Upper lobe of left lung (tissue), 6 donors: ENCODE measurements at places on chromosomes 13 and 19. TPM values are rescaled to one million over a fixed set of nuclear protein-coding genes. Genes with fewer than 3 reads are reported as not detected.

FCAR gene
- 2.5 TPM for total RNA-seq

PDS5B gene
- 26.0 TPM for total RNA-seq

IRGC gene
- not detected for total RNA-seq

RNASEH2A gene
- total RNA-seq = 4.2 TPM

CGB3 gene
- not detected for total RNA-seq

FPR3 gene
- total RNA-seq = 8.8 TPM

DNA sequence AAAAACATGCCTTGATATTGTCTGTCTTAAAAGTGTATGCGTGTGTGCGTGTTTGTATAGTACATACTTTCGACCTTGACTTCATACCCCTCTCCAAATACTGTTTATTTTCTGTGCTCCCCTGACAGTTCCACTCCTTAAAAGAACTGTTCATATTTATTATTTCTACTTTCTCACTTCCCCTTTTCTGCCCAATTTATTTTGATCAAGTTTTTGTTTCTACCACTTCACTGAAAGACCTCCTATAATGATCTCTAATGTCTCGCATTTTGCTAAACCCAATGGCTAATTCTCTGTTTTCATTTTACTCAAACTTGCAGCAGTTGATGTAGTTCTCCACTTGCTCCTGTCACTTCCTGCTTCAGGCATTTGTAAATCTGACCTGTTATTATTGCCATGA is 426.1 kb upstream of the KLF12 start:
- no peak for DNase-seq

DNA sequence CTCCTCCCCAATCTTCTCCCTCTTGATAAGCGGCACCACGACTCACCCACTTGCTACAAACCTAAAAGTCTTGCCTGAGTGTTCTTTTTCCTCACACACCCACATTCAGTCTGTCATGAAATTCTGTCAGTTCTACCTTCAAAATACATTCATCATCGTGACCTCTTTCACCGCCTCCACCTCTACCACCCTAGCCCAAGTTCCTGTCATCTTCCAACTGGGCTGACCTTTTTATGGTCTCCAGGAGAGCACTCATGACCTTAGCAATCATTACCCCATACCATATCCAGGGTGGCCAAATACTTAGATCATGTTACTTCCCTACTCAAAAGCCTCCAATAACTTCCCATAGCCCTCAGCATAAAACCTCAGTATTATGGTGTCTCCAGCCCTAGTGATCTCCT is 110.4 kb upstream of the TSC22D1 start:
- DNase-seq = no peak

DNA sequence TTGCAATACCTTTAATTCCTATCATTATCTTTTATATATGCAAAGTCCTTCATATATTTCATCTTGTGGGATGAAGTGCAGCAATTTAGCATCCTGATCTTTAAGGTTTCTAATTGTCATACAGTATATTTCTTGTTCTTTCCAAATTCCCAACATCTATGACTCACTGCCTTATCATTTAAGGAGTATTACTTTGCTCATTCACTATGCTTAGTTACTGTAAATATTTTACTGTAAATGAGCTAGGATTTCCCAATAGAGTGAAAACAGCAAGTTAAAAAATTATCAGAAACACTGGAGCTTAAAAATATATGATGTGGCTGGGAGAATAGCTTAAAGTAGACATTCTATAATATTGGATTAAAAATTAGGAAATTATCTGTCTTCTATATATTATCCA is 69.9 kb downstream of the SLITRK6 start:
- DNase-seq = no peak

GRCh38 chr13:77760893-77761292 is 63.4 kb downstream of the SLAIN1 start:
- peak; percentile 44 for DNase-seq

DNA sequence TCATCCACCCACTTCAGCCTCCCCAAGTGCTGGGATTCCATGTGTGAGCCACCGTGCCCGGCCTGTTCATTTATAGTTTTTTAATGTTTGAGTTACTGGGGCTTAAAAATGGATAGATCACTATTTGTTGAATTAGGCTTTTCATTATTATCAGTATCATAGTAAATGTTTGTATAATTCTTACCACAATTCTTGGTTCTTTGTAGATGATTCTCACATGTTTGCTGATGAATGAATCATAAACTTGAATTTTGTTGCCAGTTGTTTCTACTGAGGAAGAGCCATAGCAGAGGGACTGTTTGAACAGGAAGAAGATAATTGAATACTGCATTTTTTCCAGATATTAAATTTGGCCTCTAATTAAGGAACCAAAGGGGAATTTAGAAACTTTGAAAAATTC is 2.6 kb upstream of the LPAR6 start:
- no peak for DNase-seq

DNA sequence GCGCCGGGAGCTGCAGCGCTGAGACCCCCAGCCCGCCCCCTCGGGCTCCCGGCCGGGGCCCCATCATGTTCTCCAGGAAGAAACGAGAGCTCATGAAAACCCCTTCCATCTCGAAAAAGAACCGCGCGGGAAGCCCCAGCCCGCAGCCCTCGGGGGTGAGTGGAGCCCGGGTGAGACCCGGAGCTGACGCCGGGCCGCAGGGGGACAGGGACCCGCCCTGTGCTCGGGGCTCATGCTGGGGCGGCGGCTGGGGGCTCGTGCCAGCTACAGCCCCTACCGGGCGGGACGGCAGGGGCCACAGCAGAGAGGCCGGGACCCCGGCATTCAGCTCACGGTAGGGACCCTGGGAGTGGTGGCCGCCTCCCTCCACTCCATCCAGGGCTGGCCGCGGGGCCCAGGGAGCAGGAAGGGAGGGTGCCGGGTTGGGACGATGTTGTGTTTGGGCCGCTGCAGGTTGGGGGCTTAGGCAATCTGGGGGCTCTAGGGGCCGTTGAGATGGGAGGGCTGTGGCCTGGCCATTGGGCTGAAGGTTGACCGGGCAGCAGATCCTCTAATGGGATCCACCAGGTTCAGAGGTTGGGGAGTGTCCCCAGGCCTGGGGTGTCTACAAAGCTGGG is 482 bp downstream of the ARHGAP45 start:
- DNase-seq = peak; percentile 87

- no peak for DNase-seq
These were observed 623 bp upstream of the C5AR1 start for GRCh38 chr19:47309038-47309437.

- DNase-seq = no peak
These were observed at the start of gene ZIC2 for GRCh38 chr13:99981735-99982035. Gene ZIC2 (plus strand): TSS chr13:99981784. CDS start chr13:99982065, 281 bp downstream.

DNA sequence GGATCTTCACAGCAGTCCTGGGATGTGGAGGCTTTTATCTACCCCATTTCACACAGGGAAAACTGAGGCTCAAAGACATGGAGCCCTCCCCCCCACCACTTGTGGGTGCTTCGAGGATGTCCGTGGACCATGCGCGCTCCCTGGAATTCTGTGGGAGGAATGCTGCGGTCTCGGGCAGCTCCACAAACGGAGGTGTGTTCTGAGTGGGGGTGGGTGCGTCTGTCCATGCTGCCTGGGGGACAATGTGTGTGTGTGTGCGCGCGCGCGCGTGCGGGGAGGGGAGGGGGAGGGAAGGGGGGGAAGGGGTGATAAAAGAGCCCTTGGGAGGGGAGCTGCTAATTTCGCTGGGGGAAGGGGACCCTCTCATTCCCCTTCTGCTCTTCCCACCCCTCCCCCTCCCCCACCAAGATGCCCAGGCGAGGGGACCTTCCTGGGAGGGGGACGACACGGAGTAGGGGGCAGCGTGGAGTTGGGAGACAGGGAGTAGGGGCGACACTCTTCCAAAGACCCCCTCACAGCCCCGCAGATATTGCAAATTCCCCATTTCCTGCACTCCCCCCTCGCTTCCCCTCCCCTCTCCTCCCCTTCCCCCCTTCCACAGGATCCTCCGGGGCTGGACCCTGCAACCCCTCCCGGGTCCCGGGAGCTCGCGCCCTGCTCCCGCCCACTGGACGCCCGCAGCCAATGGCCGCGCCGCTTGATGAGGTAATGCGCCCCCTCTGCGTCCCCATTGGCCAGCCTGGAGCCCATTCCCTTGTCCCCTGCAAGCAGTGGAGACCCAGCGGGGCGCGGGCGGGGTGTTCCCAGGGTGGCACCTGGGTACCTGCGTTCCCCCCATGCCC is 18.9 kb upstream of the ZNRF4 start:
- no peak for DNase-seq

- peak; percentile 63 for DNase-seq
These were observed 40.0 kb downstream of the UNC13A start for GRCh38 chr19:17648097-17648660.

DNA sequence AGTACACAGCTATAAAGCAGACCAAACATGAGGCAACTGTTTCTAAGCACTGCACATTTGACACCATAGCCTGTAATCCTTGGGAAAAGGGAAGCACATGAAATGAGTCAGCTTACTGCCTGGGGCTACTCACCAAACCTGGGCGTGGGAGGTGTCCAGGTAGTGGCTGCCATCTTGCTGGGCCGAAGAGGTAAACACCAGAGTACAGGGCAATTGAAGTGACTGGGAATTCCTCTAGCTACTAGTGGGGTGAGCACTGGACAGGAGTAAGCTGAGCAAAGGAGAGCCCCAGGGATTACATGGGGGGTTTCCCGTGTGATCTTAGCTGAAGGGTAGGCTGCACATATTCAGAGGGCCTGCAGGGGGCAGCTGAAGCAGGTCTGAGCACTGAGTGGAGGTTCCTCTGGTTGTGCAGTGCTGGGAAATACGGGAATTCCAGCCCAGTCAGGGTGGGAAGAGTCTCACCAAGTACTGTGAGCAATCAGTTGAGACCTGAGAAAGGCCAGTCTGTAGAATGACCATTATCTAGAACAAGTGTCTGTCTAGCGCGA is 140.5 kb downstream of the SLC7A1 start:
- DNase-seq = no peak

- DNase-seq = peak; percentile 91
These were observed 23.6 kb upstream of the ZNF724 start for GRCh38 chr19:23273590-23274412.

DNA sequence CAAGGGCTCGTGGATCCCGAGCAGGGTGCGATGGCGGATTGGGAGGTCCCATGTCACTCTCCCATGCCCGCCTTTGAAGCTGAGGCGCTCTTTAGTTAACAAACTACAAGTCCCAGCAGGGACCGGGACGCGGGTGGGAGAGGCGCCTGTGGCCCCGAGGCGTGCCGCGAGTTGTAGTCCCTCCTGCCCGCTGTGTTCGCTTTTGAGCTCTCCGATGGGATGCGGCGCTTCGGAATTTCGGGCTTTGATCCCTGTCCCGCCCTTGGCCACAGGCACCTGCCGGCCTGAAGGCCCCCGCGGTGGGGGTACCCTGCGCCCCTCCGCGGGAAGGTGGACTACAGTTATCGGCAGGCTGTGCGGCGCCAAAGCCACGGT is 11.0 kb downstream of the CYTH2 start:
- peak; percentile 59 for DNase-seq

DNA sequence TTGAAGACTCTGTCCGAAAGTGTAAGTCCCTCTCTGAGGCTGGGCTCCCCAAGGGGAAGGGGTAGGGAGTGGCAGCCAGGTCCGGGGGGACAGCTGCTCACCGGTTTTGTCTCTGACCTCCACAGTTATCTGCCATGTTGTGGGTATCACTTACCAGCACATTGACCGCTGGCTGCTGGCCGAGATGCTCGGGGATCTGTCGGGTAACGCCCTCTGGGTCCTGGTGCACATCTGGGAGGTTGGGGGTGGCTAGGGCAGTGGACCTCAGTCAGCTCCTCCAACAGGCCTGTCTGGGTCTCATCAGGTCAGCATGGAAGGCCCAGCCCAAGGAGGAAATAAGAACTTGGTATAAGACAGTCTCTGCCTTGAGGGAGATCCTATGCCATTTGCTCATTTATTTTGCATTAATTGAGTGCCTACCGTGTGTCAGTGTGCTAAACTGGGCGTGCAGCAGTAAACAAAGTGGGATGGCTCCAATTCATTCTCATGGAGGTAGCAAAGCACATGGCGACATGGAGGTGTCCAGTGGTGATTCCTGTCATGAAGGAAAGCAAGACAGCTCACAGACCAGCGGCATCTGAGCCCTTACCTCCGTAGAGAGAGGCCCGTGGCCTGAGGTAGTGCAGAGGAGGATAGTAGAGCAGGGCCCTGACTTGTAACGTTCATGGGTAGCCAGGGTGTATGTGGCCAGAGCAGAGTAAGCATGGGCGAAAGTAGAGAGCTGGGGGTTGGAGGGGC is 13.7 kb downstream of the EIF3K start:
- DNase-seq = no peak

- no peak for DNase-seq
These were observed 30.8 kb downstream of the CCNE1 start for GRCh38 chr19:29842471-29843179.

GRCh38 chr19:48501494-48502349 is 9.9 kb downstream of the LMTK3 start:
- DNase-seq = peak; percentile 86

DNA sequence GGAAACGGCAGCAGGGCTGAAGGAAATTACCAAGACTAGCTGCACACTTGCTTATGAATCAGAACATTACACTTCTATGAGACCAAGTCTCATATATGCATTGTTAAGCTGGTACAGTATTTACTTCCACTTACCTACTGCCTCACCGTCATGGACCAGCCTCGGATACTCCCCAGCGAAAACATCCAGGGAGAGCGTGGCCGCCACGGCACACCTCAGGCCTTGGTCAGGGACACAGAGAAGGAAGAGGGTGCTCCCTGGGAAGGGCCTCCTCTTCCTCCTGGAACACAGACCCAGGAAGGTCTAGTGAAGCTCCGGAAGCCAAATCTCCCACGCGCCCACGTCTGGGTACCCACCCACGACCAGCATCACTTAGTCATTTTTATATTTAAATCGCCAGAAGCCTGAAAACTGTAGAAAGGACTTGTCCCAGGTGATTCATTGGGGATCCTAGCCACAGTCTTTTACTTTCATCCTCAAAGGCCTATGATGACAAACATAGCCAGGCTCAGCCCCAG is 24.4 kb upstream of the MTIF3 start:
- no peak for DNase-seq

GRCh38 chr13:38830442-38831045 is 143.7 kb downstream of the FREM2 start:
- no peak for DNase-seq

- DNase-seq = no peak
These were observed 42.8 kb downstream of the TPT1 start for GRCh38 chr13:45298206-45298505.

GRCh38 chr13:25862156-25862555 is 189.7 kb downstream of the SHISA2 start:
- no peak for DNase-seq

DNA sequence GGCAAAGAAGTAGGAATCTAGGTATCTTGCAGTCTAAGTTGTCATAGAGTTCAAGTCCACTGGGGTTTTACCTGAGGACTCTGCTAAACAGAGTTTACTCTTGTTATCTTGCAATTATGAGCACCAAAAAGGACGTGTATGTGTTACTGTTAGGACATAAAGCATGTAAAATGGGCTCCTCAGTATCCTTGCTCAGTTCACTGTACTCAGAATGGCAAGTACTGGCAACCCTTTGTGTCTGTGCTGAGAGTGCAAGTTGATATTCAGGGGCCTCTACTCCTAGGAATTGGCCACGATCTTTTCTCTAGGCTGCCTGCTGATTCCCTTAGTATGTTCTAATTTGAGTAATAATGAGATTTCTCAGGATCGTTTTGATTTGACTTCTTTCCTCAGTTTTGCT is 13.3 kb downstream of the TDRD3 start:
- no peak for DNase-seq
